ENCODE measurements at places on chromosomes 12 and 14. TPM values are rescaled to one million over a fixed set of nuclear protein-coding genes. Genes with fewer than 3 reads are reported as not detected.

Gene DIABLO
- 45.5 TPM for total RNA-seq

Gene RPGRIP1
- total RNA-seq, result not detected

Gene DDN
- total RNA-seq, result 0.30 TPM

Gene ESRRB
- total RNA-seq, result not detected

Gene GDF3
- not detected for total RNA-seq

Gene FAR2
- 14.5 TPM for total RNA-seq

Gene PIWIL1
- not detected for total RNA-seq

Gene SERPINA10
- total RNA-seq, result not detected

Gene KSR2
- not detected for total RNA-seq

Gene C1S
- 1.3 TPM for total RNA-seq

Gene CCDC196
- not detected for total RNA-seq

Gene PAH
- not detected for total RNA-seq

Gene IL26
- total RNA-seq, result not detected

Gene FGF6
- total RNA-seq, result not detected

Gene VRTN
- not detected for total RNA-seq

Gene CRACR2A
- 35.3 TPM for total RNA-seq

Gene OR6J1
- total RNA-seq, result not detected

Gene OVCH1
- total RNA-seq, result not detected

Gene CEBPE
- total RNA-seq, result 1.8 TPM

Gene PIANP
- total RNA-seq, result 0.75 TPM

Gene UNG
- total RNA-seq, result 47.4 TPM

Gene VSIG10
- 7.6 TPM for total RNA-seq

Gene PROX2
- 0.28 TPM for total RNA-seq

Gene CD69
- 116 TPM for total RNA-seq

Gene SMAGP
- total RNA-seq, result 5.6 TPM

Gene TGM1
- total RNA-seq, result 5.7 TPM

Gene DNAI7
- total RNA-seq, result not detected

Gene ERBB3
- total RNA-seq, result 7.1 TPM

Gene SYNE3
- total RNA-seq, result 79.1 TPM

Gene CCDC85C
- 11.8 TPM for total RNA-seq

Gene TEX52
- total RNA-seq, result 0.34 TPM

Gene NXPH4
- total RNA-seq, result 2.4 TPM

Gene BICDL1
- total RNA-seq, result 100 TPM

Measured in activated naive CD8-positive, alpha-beta T cell treated with anti-CD3 and anti-CD28 coated beads, Interleukin-2, amount 10 ng/mL, durations not matched to agents 7 days and 5 days (primary cell).